ENCODE measurements at places on chromosomes 16 and 17.

- DNase-seq = no peak
Observed at GRCh38 chr17:47275245-47275984, 21.8 kb downstream of the ITGB3 start.

DNA sequence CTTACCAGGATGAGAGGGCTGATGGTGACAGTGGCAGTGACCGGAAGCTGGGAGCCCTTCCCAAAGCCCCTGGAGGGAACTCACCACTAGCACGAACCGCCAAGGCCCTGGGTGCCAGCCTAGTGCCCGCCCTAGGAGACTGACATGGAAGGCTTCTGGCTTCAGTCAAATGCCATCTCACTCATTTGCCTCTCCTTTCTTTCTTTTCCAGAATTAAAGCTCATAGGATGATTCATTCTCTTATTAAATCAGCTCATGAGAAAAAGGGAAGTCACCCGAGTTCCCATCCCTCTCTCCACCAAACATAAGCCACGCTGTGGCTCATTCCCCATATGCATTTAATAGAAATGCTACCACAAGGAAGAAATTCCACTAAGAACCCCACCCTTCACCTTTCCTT, 12.1 kb downstream of the CUEDC1 start:
- no peak for DNase-seq

GRCh38 chr16:4698321-4699045, 5.1 kb downstream of the NUDT16L1 start:
- no peak for DNase-seq

DNA sequence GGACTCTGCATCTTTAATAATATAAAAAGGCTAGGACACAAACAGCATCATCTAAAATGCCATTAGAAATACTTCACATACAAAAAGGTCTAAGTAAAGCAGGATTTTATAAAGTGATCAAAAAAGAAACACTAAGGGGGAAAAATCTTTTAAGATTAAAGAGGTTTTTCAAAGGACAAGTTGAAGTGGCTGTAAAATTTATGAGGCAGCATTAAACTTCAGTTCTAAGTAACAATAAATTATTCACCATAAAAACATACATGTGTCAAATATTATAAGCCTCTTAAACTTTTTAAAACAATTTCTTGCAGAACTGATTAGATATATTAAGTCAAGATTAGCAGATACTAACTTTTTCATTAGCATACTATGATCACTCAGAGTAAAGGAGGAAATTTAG, 20.8 kb downstream of the CEP112 start:
- no peak for DNase-seq

- DNase-seq = no peak
Observed at GRCh38 chr17:42509841-42510240, 26.2 kb upstream of the NAGLU start.

GRCh38 chr16:77963185-77964044, 58.9 kb upstream of the CLEC3A start:
- DNase-seq = no peak
